HT-29 (cell line): ENCODE measurements at places on chromosomes 11 and 22.
A peak's percentile ranks its signal among the peaks of the same experiment; 100 is the strongest.

GRCh38 chr11:720642-721246 is 14.7 kb downstream of the EPS8L2 start:
- peak; percentile 85 for DNase-seq

- DNase-seq, result no peak
Observed at GRCh38 chr11:134499990-134500389, 87.9 kb upstream of the B3GAT1 start.

DNA sequence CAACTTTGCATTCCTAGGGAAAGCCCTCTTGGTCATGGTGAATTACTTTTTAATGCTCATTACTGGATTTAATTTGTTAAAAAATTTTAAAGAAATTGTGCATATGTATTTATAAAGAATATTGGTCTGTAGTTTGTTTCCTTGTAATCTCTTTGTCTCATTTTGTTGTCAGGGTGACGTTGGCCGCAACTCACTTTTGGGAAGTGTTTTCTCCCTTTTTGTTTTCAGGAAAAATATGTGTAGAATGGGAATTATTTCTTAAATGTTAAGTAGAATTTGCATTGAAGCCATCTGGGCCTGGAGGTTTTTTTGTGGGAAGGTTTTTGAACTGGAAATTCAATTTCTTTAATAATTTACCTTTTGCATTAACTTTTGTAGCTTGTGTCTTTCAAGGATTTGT is 149.1 kb downstream of the UVRAG start:
- no peak for DNase-seq

- DNase-seq, result no peak
Observed at GRCh38 chr11:8942518-8943066, at the start of gene ASCL3. Gene ASCL3, minus strand, starts transcription at chr11:8943016. Its CDS starts 4,855 bp downstream, at chr11:8938161.

DNA sequence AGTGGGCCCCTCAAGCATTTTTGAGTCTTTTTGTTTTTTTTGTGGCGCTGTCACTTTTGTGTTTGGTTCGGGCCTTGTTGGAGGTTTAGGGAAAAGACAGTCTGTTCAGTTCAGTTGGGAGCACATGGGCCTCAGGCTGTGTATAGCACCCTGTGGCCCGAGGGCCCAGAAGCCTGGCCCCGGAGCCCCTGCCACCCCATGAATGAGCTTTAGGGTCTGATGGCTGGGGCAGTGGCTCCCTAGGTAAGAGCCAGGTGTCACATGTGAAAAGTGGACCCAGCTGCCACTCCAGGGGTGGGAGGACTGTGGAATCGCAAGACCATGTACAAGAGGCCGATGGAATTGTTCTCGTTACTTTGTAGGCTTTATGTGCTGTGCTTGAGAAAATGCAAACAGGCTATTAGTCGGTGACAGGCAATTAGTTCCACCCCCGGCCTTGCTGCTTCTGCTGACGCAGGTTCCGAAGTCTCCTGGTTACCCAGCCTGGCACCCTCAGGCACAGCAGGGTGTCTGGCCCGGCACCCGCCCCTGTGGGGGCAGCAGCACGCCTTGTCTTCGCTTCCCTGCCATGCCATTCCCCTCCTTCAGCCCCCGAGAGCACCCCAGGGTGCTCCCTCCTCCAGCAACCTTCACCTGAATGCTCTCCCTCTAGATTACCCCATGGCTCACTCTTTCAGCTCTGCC is 38.2 kb upstream of the PARVG start:
- no peak for DNase-seq

DNA sequence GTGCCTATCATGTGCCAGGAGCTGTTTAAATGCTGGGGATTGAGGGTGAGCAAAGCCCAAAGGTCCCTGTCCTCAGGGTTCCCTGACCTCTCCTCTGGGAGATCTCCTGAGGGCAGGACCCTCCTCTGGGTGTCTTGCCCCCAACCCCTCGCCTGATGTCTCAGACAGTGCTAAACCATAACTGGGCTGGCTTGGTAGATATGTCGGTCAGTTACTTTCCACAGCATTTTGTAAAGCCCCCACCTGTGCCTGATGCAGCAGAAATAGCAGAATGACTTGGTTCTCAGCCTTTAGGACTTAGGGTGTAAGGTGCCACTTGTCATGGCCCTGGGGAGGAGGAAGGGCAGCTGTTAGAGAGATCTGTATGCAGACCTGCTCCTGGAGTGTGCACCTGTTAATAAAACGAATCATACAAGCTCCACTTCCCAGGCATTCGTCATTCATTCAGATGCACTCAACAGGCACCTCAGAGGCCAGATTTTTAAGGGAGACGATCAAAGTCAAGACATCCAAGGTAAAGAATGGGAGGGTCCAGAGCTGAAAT is 88.1 kb downstream of the TP53I11 start:
- DNase-seq, result no peak
